NCI-H510A (cell line): ENCODE measurements at places on chromosomes 11 and 22.

GRCh38 chr11:130314750-130315285 lies at the start of gene ZBTB44:
TSS of gene ZBTB44 (minus strand) at chr11:130314917. CDS start at chr11:130261873, 53,044 bp downstream.
- peak; percentile 68 for DNase-seq

DNA sequence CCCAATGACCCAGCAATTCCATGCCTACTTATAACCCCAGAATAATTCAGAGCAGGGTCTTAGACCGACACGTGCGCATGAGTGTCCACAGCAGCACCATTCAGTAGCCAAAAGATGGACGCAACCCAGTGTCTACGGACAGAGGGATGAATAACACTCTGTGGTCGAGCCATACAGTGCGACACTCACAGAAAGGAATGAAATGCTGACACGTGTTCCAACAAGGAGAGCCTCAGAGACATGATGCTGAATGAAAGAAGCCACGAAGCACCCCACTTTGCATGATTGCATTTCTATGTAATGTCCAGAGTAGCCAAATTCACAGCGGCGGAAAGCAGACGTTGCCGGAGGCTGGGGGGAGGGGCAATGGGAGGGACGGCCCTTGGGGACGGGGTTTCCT lies 134.4 kb downstream of the CTTN start:
- DNase-seq: no peak

DNA sequence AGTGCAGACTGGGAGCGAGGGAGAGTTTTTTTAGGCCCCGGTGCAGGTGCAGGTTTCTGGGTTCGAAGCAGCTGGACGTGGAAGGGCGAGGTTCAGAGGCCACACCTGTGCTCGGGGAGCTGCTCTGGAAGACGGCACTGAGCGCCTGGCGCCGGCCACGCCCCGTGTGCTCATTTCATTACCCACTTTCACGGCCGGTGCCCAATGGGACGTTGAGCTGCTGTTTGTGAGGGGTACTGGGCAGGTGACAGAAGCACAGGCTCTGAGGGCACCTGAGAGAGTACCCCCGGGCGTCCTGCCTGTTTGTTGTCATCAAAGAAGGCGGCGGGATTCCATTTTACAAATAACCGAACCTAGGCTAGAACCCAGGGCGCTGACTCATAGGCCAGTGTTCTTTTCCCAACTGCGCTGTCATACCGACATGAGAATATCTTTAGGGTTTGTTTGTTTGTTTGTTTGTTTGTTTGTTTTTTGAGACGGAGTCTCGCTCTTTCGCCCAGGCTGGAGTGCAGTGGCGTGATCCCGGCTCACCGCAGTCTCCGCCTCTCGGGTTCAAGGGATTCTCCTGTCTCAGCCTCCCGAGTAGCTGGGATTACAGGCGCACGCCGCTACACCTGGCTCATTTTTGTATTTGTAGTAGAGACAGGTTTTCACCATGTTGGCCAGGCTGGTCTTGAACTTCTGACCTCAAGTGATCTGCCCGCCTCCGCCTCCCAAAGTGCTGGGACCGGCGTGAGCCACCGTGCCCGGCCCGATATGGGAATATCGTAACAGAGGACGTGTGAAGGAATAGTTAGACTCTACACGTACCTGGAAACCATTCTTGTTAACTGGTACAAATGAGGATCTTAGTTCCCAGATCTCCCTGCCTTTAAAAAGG lies 16.6 kb upstream of the SPTBN2 start:
- peak; percentile 59 for DNase-seq

DNA sequence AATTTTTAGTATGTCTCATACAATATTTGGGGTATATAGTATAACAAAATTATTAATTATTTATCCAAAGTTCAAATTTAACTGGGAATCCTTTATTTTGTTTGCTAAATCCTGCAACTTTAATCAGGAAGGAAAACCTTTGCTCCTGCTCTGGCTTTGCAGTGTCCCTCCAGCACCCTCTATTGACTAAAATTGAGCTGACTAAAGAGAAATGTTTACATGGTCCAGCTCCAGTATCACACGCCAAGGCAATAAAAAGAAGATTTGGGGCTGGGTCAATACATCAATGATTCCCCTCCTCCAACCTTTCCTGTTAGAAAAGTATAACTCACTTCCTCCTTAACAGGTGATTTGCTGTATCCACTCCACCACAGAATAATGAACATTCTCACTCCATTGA lies 153.0 kb upstream of the LRRC4C start:
- no peak for DNase-seq

GRCh38 chr11:126414615-126415014 lies 59.1 kb downstream of the ST3GAL4 start:
- DNase-seq: no peak

GRCh38 chr11:119356349-119357031 lies 10.0 kb upstream of the MFRP start:
- peak; percentile 78 for DNase-seq

DNA sequence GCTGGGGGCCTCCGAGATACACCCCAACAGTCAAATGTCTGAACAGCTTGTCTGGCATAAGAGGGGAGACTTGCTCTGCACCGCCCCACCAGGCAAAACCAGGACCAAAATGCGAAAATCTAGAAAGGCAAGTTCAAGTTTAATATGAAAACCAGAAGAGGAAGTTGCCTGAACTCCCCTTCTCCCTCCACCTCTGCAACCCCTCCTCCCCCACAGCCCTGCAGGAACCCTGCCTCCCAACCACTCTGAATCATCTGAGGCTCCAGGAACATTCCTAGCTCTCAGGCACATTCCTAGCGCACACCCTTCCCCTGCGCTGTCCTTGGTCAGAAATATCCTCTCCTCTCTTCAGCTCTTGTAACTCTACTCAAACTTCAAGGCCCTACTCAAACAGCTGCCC lies 36.7 kb downstream of the ISX start:
- DNase-seq: no peak

DNA sequence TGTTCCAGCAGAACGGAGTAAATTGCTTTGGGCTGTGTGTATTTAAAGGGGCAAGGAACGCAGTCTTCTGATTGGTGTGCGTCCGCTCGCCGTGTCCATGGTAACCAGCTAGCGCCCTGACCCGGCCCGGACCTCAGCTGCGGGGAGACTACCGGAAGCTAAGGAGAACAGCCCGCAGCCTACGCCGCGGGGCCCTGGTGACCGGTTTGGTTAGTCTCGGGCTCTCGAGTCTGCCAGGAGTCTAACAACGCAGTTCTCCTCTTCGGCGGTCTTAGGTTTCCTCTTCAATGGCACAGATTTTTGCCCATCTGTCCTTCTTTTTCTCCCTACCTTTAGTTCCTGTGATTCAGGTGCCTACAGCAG lies 3.5 kb upstream of the OR56A3 start:
- peak; percentile 53 for DNase-seq

GRCh38 chr11:75031771-75032549 lies 43.2 kb downstream of the NEU3 start:
- DNase-seq: peak; percentile 29

- no peak for DNase-seq
These were observed 6.5 kb downstream of the LMO1 start for GRCh38 chr11:8257003-8257664.

GRCh38 chr11:103842795-103843194 lies 193.6 kb upstream of the DDI1 start:
- DNase-seq: no peak

GRCh38 chr11:2815762-2816496 lies 69.6 kb downstream of the CDKN1C start:
- DNase-seq: no peak

DNA sequence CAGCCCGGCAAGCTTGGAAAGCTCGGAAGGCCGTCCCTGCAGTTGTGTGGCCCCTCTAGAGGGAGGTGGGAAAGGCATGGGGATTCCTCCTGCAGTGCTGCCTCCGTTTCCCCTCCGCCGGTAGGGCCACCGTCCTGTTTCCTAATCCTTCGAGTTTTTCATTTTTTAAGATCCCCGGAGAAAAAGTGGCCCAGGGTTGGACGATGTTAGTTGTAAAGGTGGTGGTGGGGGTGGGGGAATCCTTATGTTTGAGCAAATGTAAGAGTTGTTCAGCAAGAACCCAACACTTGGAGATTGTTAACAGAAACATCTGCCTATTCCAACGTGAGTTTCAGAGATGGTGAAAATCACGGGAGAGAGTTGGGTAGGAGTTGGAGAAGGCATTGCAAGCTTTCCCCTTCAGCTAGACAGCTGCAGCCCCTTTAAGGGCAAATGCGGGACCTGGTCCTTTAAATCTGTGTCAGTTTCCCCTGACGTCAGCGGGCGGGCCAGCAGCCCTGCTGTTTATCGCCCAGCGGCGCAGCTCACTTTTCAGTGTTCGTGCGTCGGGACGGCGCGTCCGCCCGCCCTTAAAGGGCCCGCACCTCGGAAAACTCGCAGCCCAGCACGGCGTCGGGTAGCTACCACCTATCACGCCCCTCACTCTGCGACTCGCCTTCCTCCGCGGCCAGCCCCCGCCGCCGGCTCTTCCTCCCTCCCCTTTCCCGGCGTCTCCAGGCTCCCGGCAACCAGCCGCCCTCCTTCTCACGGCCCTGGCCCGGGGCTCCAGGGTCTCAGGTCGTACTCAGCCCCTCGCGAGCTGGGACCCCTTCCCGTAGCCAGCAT lies at the start of gene SIDT2:
SIDT2 (plus strand) TSS at position 534 of the 825 bp plus-strand sequence. CDS start 521 bp downstream, outside the sequence.
- peak; percentile 93 for DNase-seq

- no peak for DNase-seq
These were observed 101.0 kb downstream of the USP35 start for GRCh38 chr11:78289552-78290292.

DNA sequence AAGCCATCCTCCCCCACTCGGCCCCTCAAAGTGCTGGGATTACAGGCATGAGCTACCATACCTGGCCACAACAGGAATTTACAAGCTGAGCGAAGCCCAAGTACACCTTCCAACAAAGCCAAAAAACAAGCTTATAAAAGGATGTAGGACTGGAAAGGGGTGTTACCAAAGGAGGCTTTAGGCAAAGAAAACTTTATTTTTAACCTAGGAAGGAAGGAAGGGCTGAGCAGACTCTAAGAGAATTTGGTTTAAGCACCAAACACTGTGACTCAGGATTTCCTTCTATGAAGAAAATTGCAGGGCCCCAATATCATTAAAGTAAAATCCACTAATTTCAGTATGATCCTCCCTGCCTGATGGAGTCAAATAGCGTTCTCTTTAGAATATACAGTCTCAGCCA lies 12.1 kb downstream of the DENND5A start:
- no peak for DNase-seq

DNA sequence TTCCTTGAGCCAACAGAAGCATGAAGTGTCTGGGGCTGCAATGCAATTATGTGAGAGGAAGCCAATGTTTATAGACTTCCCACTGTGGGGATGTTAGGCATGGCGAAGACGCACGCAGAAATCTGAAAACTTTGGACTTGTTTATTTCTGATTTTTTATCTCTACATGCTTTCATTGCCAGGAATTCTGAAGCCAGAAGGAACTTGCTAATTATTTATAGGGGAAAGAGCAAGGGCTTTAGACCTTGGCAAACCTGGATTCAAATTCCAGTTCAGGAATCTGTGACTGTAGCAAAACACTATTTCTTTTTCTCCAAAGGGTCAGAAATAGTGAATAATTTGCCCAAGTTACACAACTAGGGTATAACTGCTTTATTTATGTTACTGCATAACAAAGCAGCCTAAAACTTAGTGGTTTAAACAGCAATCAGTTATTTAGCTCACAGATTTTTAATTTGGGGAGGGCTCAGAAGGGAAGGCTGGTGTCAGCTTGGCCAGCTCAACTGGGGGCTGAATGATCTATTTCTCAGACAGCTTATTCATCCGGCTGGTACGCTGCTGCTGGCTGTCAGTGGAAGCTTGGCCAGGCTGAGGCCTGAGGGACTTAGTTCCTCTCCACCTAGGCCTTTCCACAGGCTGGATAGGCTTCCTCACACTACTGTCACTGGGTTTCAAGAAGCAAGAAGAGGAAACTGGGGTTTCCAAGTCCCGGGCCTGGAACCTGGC lies 1.9 kb upstream of the OR6Q1 start:
- DNase-seq: no peak

DNA sequence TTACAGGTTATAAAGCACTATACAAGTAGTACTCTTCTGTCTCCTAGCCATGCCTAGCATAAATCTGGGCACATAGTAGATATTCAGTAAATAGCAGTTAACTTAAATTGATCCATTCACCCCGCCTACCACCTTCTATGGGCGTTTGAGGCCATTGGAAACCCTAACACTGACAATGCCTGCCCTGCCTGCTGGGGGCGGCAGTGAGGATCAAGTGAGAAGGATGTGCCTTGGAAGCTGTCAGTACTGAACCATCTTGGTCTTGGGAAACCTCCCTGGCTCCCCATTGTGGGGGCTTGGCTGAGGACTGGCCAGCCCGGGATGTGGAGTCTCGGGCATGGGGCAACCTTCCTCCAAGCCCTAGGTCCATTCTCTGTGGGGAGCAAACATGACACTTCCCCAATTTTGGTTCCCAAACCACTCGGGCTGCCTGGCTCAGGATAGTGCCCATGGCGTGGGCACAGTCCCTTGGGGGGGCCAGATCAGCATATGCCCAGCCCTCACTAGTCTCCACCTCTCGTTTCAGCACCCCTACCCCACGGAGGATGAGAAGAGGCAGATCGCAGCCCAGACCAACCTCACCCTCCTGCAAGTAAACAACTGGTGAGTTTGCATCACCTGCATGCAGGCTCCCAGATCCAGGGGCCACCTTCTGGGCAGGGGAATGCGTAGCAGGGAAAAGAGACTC lies 67.4 kb downstream of the FEZ1 start:
- no peak for DNase-seq

DNA sequence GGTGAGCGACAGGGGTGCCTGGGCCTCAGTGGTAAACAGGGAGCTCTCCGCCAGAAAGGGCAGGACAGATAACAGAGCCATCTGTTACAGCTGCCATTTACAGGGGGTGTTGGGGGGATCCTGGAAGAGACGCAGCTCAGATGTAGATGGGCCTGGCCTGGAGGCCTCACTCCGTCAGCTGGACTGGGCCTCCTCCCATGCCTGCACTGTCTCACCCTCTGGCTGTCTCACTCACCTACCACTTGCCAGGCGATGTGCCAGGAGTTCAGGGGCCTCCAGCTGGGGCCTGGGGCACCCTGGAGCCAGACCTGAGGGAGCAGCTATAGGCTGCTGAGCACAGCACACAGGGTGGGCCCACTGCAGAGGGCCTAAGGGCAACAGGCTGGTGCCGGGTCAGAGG lies 16.3 kb upstream of the SUSD2 start:
- DNase-seq: no peak

DNA sequence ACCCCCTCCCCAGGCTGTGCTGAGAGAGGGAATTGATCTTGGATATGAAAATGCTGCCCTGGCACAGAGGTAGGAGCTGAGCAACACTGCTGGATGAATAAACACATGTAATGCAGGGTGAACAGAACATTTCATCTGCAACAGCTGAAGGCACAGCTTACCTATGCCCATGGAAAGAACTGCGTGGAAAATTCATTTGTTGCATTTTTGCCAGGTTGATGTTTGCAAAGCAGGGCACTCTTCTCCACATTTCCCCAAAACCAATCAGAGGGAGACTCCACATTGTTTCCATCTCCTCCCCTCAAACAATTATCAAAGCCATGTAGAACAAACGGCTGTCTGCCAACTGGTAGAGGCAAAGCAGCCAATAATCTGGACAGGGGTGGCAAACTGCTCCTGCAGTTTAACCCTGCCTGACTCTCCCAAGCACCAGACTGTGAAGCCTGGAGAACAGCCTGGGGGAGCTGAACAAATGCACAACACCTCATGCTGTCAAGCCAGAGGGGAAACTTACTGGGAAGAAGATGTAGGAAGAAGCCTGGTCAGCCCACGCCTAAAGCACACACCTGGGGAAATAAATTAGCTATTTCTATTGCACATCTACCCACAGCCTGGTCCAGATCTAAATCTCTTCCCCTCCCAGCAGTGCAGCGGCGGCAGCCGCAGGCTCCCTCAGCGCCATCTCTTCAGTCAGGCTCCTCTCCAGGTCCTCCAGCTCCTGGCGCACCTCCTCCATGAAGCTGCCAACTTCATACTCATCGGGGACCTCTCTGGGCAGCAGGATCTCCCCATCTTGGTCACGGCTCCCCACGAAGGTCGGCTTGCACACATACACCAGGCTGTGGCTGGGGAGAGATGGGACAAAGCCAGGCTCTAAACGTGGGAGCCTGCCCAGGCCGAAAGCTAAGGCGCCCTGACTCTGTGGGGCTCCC lies 44.3 kb downstream of the DKK3 start:
- DNase-seq: no peak
